ENCODE measurements at places on chromosomes 2 and 18.

DNA sequence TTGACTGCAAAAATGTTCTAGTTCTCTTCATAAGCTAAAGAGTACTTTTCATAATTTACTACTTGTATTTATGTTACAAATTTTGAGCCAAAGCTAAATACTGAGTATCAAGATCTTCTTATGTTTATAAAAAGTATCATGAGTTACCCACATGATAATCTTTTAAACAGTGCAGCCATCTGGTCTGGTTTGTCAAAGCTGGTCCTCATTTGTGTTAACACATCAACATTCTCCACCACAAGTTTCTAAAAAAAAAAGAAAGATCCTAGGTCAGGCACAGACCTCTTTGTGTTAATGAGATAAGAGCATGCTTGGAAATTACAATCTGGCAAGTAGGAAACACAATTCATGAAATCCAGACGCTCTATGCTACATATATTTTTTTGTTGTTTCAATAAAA lies 75.5 kb upstream of the FRZB start:
- no peak for DNase-seq

- DNase-seq = no peak
These were observed 4.2 kb downstream of the PLEKHA3 start for GRCh38 chr2:178484245-178485041.

GRCh38 chr2:84972207-84972783 lies 1.3 kb downstream of the KCMF1 start:
- DNase-seq = no peak

DNA sequence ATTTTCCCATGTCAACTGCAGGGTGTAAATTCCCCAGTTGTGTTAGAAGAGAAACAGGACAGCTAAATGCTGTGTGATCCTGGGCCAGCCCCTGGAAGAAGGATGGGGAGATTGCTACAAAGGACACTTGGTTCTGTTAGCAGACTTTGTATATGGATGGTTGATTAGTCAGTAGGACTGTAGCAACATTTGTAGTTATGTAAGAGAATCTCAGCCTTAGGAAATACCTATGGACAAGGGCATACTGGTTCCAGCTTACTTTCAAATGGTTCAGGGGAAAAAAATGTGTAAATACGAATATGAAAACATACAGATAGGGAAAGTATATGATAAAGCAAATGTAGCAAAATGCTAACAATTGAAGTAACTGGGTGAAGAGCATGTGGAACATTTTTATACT lies 47.6 kb downstream of the GNAL start:
- DNase-seq = no peak

- no peak for DNase-seq
These were observed 174.0 kb downstream of the TGIF1 start for GRCh38 chr18:3623769-3624545.

DNA sequence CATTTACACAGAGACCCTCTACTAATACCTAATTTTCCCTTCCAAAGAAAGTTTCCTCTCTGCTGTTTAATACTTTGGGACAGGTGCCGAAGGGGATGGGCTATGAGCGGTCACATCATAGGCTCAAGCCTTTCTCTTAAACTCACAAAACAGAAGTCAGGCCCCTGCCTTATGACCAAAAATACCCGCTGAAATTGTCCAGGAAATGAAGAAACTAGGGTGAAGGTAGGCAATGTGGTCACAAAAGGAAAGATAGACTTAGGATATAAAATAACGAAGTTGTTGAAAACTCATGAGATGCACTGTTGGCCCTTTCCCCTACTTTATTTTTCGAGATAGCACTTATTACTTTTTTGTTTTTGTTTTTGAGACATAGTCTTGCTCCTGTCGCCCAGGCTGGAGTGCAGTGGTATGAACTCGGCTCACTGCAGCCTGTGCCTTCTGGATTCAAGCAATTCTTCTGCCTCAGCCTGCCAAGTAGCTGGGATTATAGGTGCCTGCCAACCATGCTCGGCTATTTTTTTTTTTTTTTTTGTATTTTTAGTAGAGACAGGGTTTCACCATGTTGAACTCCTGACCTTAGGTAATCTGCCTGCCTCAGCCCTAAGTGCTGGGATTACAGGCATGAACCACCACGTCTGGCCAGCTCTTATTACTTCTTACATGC lies 16.3 kb downstream of the SLC8A1 start:
- no peak for DNase-seq
